ENCODE measurements at places on chromosomes 12 and 14.

GRCh38 chr12:111557271-111558106 is 41.6 kb downstream of the ATXN2 start:
- no peak for DNase-seq

DNA sequence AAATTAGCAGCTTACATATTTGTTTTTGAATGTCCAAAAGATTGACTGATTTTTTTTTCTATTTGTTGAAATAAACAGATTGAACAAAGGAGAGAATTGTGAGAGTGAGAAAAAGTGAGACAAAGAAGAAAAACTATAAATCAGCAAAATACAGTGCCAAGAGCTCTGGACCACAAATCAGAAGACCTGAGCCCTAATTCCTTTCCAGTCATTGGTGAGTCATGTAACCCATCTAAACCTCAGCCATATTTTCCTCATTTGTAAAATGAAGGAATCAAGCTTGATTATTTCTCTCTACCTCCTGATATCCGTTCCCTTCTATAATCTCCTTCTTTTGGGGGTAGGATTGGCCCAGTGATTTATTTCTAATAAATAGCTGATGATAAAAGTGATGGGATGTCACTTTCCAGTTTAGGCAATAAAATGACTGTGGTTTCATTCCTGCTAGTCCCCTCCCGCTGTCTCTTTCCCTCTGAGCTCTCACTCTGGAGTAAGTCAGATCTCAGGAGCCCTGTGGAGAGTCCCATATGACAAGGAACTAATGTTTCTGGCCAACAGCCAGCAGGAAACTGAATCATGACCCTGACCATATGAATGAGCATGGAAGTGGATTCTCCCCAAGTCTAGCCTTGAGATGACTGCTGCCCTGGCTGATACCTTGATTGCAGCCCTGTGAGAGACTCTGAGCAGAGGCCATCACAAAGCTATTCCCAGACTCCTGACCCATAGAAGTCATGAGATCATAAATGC is 218.9 kb downstream of the ACSS3 start:
- no peak for DNase-seq

DNA sequence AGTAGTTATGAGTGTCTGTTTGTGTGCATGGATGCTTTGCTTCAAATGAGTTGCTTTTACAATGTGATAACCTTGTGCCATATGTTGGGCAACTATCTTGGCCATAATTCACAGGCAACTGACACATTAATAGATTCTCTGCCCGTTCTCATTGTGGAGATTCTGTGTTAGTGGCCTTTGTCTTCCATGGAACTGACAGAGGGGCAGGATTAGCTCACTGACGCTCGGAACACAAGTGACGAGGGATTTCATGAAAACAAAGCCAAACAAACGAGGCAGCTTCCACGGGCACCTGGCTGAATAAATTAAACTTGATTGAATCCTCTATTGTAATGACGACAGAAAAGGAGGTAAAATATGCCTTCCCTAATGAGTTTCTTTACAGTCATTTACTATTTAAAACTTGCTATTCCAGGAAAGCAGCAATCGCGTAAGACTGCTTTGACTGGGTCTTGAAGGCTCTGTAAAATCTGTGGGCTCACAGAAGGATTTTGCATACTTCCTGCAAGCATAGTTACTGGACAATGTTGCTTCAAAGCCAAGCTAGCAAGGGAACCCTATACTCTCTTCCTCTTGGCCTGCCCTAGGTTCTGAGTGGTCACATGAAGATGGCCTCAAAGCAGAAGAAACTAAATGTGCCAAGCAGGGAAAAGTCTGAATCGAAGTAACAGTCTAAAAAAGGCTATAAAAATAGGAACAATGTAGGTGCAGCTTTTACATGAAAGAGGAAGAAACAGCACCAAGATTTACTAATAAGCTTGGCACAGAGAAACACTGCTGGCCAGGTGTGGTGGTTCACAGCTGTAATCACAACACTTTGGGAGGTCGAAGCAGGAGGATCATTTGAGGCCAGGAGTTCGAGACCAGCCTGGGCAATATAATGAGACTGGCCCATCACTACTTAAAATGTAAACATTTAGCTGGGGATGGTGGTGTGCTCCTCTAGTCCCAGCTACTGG is 28.1 kb upstream of the SINHCAF start:
- no peak for DNase-seq

- no peak for DNase-seq
These were observed 80.3 kb upstream of the SRRM4 start for GRCh38 chr12:118900993-118901392.

GRCh38 chr12:93954166-93955112 is 193.9 kb upstream of the PLXNC1 start:
- no peak for DNase-seq

DNA sequence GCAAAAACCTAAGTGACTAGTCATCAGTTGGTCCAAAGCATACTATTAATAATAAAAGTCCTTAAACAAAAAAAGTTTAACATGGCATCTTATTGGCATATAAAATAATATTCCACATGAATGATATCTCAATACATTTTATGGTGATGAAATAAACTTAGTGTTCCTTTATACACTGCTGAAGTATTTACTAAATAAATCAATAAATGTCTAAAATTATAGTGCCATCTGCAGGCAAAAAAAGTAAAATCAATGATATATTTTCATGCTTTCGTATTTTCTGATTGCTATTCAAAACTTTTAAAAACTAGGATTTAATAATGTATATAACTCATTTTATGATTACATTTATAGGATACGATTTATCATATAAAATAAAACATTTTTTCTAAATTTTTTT is 30.5 kb downstream of the PUS7L start:
- DNase-seq = no peak

- DNase-seq = no peak
These were observed 34.5 kb upstream of the LGALS3 start for GRCh38 chr14:55094292-55095157.

DNA sequence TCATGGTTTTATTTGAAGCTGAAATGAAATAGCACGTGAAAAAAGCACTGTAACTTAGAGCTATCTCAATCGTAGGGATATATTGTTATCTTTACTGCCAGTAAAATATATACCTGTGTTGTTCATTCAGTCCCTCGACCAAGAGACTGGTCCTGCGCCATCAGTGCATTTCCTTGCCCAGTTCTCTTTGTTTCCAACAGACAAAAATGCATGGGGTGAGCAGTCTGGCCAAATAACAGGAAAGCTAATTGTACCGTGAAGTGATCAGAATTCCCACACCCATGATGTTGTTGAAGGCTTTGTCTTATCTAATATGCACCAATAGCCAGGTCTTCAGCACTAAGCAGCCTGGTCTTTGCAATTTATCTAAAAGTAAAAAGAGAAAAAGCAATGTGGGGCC is 477.1 kb upstream of the GARIN6 start:
- no peak for DNase-seq

DNA sequence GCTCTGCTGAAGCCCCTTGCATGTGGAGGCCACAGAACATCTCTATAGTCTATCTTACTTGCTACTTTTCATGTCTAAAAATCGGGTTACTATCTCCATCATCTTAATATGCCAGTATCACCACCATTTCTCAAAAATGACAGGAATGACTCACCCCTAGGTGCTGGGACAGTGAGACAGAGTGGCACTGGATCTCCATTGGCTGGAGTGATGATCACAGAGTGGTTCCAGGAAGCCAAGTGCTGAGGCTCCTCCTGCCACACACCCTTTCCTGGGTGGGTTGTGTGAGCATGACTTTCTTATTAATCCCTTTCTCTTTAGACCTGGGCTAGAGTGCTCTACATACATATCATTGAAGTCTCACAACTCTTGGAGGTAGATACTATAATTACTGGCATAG is 3.3 kb upstream of the ASCL1 start:
- DNase-seq = no peak

DNA sequence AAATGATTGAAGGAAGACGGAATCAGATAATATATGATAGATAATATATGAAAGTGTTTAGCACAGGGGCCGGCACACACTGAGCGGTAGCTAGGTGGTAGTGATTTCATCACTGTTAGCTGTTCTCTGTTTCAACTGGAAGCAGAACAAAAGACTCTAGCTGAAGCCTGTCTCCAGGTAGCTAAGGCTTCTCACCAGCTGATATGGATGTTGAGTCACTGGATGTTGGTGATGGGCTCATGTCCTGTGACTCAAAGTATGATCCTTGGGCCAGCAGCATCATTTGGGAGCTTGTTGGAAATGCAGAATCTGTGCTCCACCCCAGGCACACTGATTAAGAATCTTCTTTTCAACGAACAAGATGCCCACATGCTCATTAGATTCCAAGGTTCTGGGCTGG is 21.7 kb upstream of the KCNA5 start:
- DNase-seq = no peak

GRCh38 chr14:69459122-69459521 is 25.4 kb upstream of the PLEKHD1 start:
- DNase-seq = no peak

DNA sequence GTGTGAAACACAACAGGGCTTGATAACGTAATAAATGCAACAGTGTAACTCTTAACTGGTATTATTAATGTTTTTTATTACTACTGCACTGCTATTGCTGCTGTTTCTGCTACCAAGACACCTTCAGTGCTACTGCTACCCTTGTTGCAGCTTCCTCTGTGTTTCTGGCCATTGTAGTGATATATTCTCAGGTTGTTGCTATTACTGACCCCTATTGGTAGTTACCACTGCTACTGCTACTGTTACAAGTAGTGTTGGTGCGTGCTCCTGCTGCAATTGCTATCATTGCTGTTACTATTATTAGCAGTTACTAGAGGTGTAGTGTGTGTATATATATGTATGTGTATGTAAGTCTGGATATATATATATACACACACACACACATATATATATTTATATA is 87.2 kb upstream of the PTPRB start:
- DNase-seq = no peak

DNA sequence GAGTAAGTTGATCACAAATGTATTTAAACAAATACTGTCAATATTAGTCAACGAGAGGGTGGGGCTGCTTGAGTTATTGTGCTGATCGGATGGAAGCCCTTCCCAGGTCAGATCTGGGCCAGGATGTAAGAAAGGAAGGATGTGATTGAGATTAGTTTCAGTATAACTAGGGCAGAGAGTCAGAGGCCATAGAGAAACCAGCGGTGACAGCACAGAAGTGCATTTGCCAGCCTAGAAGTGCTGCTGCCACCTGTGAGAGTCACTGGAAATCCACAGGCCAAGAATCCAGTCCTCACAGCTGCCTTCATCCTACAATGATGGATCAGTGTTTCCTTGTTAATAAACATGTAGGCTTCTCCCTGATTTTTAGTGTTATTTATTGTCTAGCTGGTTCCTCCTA is 9.8 kb upstream of the FERMT2 start:
- no peak for DNase-seq

GRCh38 chr12:113002676-113003075 is 24.4 kb downstream of the OAS2 start:
- no peak for DNase-seq

GRCh38 chr12:130457215-130457614 is 119.5 kb downstream of the PIWIL1 start:
- no peak for DNase-seq

DNA sequence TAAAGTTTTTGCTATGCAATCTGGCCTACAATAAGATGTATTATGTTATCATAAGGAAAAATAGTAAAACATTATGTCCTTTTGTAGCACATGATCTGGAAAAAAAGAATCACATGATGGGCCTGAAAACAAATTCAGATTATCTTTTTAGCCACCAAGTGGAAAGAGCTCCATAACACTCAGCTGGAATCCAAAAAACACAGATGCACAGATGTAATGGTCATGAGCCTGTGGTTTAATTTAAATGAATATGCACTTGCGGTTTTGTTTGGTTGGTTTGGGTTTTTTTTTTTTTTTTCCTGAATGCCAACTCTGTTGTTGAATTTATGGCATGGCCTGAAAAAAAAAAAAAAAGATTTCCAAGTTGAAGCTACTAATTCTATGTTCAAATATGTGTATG is 4.1 kb downstream of the KCNC2 start:
- DNase-seq = no peak

DNA sequence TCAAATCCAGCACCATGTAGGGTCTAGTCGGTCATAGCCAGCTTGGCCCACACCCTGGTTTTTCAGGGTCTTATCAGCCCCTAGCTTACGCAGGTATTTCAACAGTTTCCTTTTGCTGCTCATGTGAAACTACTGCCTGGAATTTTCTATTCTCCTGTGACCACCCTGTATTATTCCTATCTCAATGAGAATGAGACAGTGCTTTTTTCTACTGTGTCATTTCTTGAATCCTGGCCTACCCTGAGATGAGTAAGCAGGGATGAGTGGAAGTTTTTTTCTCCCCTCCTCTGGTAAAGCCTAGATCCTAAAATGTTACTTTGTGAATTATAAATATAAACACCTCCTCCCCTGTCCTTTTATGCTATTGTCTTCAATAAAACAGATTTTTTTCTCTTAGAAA is 62.7 kb upstream of the ARID2 start:
- no peak for DNase-seq

DNA sequence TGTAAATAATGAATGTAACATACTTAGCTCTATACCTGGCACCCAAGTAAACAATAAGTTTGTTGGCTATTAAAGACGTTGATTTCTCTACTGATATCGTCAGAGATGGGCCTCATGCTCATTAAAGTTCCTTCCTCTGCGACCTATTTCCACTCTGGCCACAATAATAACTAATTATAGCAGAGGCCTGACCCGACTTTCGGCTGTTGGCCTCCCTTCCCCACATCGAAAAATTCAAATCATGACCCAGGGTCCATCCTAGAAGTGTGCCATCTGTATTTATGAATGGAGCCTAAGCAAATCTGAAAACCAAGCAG is 321 bp upstream of the USP30 start:
- DNase-seq = no peak
